ENCODE measurements at places on chromosomes 12 and 14.

DNA sequence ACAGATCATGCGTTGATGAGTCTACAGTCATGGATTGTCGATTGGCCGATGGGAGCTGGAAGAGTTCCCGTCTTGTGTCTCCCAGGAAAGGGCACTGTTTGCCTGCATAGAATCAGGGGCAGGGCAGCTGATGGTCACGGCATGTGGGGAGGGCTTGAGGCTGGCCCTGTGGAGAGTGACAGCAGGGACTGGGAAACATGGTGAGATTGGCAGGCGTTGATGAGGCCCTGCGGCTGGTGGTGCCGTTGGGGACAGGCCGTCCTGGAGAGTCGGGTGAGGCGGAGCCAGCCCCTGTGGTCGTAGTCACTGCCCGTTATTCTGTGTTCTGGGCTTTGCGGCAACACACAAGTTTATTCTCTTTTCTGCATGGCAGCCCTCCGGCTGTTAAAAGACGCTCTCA, 52.9 kb downstream of the TECPR2 start:
- DNase-seq, result no peak

DNA sequence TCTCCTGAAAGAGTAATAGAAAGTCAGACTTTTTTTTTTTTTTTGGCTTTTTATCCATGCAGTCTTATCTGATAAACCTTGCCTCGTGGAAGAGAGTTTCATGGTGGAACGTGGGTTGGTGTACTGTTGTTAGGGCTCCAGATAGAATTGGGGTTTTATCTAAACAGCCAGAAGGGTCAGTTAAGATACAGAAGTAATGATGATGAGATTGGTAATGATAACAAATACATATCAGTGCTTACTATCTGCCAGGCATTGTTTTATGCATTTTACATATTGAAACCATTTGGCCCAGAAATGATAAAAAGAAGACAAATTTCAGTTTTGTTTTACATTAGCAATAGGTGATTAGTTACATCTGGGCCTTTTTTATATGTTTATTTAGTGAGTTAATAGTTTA, 372.8 kb upstream of the PRICKLE1 start:
- DNase-seq, result no peak

DNA sequence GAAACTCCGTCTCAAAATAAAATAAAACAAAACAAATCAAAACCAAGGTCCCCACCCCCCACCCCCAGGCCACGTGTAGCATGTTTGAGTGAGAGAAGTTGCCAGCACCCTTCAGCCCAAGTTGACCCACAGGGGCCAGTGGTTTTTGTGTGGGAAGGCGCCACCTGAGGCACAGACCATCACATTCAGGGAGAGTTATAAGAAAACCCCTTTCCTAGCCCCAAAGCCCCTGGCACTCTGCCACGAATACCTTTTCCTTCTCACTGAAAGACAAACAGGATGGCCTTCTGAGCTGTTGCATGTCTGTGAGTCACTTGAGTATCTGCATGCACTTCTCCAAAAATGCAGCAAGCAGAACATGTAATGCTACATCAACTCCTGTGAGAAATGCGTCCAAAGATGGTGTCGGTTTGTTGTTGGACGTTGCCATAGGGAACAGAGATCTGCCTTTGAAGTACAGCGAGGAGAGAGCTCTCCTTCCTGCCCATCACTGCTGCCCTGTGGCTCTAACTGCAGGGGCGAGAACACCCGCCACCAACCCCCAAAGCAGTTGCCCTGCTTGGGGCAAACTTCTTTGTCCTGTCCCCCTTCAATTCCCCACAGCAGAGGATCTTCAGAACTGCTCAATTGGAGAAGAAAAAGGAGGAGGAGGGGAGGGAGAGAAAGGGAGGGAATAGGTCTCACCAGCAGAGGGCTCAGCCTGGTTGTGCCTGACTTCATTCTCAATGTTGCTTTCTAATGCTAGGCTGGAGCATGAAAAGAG, 2.7 kb upstream of the TRAF3 start:
- DNase-seq, result peak; percentile 87

DNA sequence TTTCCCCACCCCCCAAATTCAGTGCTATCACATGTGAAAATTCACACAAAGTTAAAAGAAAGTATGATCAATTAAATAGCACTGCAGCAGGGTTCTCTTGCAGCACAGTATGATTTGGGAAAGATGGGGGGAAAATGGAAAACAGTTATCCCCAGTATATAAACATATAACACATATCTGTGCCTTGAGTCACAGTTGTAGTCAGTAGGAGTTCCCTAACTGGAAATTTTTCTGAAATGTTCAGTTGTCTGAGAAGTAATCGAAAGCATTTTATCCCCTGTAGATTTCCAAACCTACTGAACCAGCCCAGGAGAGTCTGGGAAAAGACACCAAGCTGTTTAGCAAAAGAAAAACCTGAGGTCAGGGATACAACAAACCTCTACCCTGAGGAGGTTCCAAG, 47.0 kb downstream of the C12orf50 start:
- peak; percentile 64 for DNase-seq

- no peak for DNase-seq
Observed at GRCh38 chr12:10075451-10075850, 23.3 kb downstream of the CLEC1A start.

- no peak for DNase-seq
Observed at GRCh38 chr12:121789233-121789781, 4.2 kb downstream of the RHOF start.

DNA sequence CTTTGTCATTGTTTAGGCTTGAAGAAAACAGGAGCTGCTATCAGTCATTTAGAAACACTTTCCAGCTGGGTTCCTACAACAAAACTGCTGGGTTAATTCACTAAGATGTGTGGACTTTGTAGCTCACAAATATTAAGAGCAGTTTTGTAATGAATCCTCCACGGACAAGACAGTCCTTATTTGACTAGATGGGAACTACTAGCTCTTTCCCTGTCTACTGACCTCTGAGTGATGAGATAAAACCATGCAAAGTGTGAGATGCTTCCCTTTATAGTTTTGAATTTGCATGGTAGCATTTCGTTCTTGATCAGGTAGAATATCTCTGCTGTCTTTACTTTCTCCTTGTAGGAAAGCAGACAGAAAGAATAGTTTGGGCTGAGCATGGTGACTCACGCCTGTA, 72.9 kb upstream of the STXBP6 start:
- DNase-seq, result no peak

- DNase-seq, result peak; percentile 46
Observed at GRCh38 chr14:70884595-70885342, 22.5 kb upstream of the PCNX1 start.
